Activated naive CD8-positive, alpha-beta T cell treated with anti-CD3 and anti-CD28 coated beads, Interleukin-2, amount 50 U/mL, for 24 hours (primary cell): ENCODE measurements at places on chromosomes 2 and 18.
A peak's percentile ranks its signal among the peaks of the same experiment; 100 is the strongest.

DNA sequence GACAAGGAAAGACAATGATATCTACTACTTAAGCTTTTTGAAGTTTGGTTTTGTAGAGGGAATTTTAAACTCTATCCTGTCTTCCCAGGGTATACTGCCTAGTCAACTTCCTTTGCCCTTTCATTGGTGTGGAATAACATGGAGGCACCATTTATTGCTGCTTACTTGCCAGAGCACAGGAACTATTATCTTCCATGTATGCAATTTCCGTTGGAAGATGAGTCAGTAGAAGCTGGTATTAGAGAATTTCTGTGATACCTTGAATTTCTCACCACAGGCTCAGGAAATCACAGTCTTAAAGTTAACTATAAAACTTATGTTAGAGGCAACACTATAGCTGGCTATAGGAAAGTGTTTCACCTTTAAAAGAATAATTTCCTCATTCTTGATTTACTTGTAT lies 40.9 kb upstream of the RGPD4 start:
- DNase-seq: no peak

DNA sequence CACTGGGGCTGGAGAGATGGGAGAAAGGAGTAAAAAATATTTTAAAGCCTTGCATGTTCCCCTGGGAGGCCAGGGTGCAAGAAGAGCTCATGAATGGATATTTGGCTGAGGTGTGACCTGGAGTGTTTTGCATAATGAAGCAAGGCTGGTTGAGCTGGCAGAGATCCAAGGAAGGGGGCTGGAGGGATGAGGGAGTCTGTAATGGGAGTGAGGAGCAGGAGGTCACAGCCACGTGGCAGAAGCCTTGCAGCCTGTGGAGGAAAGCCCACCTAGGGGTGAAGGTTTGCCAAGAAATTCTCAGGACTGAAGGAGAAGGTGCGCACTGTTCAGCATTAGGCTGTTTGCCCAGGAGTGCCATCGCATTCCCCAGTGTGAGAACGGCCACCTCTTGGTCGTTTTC lies 40.3 kb upstream of the ATP8B1 start:
- no peak for DNase-seq

DNA sequence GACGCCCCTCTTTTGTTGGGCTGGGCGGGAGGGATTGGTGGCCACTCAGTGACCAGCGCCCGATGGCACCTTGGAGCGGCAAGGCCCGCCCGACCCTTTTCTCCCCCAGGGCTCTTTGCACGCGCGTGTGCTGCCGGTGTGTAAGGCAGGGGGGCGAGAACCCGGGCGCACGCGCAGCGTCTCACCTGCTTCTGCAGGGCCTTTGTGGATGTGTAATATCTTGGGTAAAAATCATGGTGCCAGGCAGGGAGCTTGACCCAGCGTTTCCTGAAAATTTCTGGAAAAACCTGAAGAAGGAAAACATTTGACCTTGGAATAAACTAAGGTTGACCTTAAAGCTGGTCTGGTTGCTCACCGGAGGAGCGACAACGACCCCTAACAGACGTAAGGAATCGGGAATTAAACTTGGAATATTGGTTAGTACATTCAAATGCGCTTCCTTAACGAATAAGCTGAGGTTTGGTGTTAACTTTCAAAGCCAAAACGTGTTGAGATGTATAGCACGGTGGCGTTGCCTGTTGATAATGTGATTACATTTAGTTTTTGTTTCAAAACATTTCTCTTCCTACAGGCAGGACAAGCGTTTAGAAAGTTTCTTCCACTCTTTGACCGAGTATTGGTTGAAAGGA lies 438 bp downstream of the HSPE1 start:
- no peak for DNase-seq

DNA sequence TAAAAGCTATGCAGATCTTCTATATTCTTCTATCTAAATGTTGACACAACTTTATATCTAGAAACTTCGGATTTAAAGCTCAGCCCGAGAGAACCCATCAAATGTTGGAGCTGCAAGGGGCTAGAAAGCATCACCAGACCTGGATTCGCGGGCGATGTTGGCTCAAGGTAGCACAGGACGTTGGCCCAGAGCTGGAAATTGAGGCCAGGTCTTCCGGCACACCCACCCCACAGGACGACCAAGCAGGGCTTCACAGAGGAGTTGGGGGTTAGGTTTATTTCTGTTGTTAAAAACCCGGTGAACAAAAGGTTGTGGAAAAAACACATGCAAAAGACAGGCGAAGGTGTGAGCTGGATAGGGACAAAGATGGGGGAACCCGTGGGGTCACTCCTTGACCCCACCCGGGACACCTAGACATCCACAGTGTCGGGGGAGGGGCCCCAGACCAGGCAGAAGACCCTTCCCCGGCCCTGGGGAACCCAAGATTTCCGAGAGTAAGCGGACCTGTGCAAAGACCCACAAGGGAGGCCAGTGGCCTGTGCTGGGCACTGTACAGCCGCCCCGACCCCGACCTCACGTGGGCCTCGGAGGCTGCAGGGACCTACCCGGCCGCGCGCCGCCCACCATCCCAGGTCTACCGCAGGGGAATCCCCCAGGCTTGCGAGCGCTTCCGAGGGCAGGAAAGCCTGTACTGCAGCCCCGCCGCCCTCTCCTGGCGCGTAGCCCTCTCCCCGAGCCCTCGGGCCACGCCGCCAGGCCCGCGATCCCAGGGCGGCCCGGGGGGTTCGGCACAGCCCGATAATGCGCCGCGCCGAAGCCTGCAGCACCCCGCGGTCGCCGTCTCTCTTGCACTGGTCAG lies 1.8 kb upstream of the AGBL5 start:
- DNase-seq: peak; percentile 81

- no peak for DNase-seq
Measured at GRCh38 chr2:45636008-45636407, 15.5 kb upstream of the PRKCE start.

DNA sequence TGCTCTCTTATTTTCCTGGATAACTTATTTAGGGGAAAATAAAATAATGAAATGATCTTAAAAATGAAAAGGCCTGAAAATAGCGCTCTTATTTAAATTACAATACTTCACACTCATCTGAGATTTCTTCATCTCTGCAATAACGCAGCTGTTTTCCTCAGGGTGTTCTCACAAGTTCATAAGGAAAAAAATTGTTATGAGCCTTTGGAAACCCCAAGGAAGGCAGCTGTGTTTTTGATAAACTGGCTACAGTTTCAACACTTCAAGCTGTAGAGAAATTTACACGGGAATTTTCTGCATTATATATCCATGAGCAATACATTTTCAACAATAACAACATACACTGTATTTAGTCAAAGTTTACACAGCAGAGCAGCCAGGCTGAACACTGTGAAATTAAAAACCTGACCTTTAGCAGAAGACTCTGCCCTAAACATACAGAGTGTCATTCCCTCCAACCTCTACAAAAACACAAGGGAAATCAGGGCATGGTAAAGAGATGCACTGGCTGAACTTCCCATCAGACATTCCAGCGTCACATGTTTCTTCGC lies 959.6 kb downstream of the SLC4A3 start:
- DNase-seq: no peak

GRCh38 chr2:188367164-188367563 lies 75.5 kb downstream of the GULP1 start:
- no peak for DNase-seq

DNA sequence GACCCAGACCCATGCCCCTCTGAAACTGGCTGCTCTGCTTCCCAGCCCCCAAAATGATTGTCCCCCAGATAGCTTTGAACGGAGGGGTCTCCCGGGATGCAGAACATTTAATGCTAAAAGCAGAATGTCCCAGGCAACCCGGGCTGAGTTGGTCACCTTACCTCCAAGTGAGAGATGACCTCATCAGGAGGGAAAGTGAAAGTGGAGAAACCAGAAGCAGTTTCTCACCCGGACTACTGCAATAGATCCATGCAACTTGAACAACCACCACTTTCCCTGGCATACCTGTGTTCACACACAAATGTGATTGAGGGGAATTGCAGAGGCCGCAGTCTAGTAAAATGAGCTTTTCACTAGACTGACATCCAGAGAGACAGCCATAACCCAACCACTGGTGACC lies 75.3 kb upstream of the NPAS2 start:
- no peak for DNase-seq

DNA sequence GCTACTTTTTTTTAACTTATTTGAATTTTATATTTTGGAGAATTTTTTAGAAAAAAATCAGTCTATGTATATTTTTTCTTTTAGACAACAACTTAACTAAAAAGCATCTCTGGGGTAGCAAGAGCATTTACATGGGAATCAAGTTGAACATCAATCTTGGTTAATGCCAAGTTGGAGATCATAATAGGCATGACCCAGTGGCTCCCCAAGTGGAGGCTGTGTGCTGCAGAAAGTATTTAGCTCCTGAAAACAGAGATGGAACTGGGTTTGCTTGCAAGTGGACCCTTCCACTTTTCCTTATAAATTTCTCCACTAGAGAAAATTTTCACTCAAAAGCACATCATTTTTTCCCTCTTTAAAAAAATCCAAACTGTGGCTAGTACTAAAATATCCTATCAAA lies 23.9 kb upstream of the CAVIN2 start:
- no peak for DNase-seq

DNA sequence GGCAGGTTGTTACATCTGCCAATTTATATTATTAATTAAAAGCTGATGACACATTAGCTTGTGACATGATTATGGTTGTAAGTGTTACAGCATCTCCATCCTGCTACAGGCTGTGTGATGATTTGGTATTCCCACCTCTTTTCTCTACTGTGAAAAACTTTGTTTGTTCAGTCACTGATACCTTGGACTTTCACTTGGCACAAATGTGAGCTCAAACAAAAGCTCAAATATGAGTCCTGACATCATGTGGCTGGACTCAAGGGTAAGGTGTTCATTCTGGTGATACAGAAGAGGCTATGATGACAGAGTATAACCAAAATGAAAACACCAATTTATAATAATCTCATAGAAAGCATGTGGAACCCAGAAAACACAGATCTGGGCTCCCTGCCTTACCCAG lies 11.4 kb upstream of the IL36A start:
- no peak for DNase-seq

DNA sequence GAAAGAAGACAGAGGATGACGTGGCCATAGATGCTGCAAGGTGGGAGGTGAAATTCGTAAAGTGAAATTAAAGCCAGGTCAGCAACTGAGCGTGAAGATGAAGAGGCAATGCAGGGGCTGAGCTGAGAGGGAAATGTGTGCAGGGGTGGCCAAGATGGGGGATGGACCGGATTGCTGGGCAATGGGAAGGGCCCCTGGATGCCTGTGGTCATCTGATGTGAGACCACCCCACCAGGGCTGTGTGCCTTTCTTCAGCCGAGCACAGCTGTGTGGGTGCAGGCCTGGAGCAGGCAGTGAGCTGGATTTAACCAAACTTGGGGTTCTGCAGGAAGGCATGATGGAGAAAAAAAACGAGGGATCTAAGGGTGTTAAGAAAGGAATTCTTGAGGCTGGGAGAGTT lies 80.4 kb downstream of the ZCCHC2 start:
- no peak for DNase-seq

DNA sequence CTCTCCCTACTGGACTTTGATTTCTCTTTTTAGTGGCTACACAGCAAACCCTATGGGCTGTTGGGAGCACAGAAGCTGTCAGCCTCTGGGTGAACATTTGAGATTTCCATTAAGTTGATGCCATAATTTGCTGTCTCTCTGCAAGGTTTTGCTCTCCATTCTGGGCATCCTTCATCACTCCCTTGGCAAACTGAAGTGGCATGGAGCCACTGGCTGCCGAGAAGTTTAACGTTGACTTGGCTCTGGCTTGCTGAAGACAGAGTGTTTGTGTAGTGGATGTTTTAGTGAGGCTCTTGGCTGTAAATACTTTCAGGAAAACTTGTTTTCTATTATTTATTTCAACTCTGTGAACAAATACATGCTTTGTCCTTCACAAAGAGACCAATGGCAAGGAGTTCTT lies 91.5 kb downstream of the ALK start:
- DNase-seq: no peak

- DNase-seq: no peak
Measured at GRCh38 chr2:64631771-64632170, 21.9 kb downstream of the SERTAD2 start.

- DNase-seq: no peak
Measured at GRCh38 chr2:100344433-100344832, 22.1 kb upstream of the LONRF2 start.

DNA sequence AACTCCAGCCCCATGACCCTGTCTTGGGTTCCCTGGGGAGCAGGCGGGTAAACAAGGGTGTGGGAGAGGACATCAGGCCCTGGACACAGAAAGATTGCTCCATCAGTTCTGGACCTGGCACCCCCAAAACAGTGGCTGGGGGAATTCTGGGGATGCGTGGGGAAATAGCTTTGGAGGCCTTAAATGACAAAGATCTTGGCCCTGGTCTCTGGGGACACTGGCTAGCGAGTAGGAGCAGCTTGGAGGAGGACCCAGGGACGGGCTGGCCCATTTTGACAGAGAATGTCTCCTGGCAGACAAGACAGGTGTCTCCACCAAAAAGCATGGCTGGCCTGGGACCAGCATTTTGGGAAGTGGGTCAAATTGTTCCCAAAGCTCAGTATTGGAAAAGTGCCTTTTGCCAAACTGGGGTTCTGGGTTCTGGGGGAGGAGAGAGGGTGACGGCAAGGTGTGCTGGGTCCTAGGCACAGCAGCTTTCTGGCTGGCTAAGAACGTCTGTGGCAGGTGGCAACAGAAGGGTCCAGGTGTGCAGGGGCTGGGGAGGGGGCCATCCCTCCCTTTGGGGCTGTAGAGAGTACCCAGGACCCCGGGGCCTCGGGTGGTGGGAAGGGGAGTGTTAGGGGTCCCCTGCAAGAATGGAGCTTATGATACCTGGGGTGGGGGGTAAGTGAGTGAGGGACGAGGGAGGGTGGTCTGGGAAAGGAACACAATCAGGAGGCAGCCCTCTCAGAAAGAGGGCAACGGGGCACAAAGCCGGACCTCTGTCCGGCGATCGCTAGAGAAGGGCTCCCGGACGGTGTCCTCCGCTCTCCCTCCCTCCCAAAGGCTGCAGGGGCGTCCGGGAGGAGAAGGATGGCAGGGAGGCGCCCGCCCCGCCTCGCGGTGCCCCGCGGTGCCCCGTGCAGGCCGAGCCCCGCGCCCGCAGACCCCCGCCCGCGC lies 556 bp downstream of the CYRIA start:
- no peak for DNase-seq

- peak; percentile 4 for DNase-seq
Measured at GRCh38 chr2:101251844-101252407, 760 bp upstream of the CNOT11 start.

- no peak for DNase-seq
Measured at GRCh38 chr18:41790687-41791086, 164.3 kb upstream of the PIK3C3 start.

GRCh38 chr2:162890690-162891311 lies 52.2 kb upstream of the KCNH7 start:
- no peak for DNase-seq

- no peak for DNase-seq
Measured at GRCh38 chr2:223943561-223944008, 1.6 kb downstream of the WDFY1 start.
